ENCODE measurements at places on chromosomes 3 and 15.

DNA sequence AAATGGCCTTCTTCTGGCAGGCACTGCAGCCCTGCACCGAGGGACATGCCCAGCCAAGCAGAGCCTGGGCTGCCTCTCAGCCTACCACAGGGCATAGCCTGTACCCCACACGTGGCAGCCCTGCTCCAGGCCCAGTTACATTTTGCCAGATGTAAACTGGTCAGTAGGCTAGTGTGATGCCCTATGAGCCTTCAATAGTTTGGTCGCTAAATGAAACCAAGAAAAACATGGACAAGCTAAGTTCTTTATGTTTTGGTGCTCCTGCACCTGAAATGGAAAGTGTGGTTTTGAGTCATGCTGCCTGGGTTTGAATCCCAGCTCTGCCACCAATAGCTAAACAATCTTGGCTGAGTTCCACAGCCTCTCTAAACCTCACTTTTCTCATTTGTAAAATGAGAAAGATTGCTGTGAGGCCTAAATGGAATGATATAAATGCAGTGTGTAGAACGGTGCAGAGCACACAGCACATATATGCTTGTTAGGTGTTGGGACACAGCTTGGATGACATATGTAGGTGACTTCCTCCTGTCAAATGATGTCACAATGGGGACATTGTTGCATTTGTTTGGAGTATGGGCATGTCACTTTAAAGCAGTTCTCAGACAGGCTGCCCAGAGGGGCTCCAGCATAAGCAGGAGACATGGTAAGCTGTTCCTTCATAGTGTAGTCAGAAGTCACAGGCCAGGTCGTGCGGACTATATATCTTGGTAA, 57.4 kb downstream of the ZBTB38 start:
- DNase-seq: no peak

DNA sequence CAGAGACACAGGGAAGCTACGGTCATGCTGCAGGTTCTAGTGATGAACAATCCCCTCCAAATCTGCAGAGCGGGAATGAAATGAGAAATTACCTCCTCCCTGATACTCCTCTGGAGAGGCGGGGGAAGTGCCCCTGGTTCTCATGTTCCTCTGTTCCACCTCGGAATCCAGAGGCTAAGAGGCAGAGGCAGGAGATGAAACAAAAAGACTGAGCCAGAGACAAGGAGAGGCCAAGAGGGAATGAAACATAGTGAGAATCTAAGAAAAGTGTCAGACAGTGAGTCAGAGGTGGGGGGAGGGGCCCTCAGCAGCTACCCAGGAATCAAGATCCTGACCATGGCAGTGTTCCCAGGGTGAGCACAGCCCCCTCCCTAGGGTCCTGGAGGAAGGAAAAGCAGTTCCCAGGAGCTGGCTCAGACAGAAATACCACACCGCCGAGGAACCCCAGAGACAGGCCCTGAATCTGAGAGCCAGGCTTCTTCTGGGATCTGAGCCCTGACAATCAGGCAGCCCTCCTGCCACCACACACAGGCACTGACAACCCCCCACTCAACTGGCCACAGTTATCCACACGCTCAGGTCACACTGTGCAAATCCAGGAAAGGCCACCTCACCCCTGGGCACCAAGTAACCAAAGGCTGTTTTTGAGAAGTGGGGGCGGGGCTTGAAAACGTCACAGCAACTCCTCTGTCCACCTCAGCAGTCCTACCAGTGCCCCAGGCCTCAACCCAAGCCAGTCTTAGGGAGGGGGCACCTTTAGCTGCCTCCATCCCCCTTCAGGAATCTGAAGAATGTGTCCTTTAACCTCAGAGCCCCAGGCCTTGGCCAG, 2.4 kb downstream of the CSRNP1 start:
- peak; percentile 59 for DNase-seq

GRCh38 chr15:60648928-60649679, 170.2 kb upstream of the ICE2 start:
- no peak for DNase-seq

GRCh38 chr3:99731499-99731898, 86.2 kb upstream of the CMSS1 start:
- no peak for DNase-seq

DNA sequence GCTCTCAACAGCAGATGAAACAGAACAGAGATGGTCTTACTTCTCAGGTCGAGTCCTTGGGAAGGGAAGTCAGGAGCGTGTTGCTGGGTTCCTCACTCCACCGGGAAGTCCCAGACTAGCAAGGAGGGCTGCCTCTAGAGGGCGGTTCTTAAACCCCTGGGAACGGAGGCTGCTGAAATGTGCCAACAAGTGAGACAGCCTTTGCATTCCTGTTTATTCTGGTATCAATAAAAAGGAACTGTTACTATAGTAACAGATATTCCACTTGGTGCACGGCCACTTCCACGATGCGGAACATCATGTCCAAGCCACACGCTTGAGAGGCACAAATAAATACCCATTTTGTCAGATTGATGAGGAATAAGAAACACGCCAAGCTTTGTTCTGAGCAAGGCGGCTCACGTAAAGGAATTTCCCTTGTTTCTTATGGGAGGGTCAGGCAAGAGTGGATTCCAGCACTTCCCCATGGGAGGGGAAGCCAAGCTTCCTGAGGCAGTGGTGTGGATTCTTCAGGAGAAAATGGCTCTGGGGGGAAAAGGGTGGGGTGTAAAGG, at the start of gene FAM107A:
TSS of gene FAM107A (minus strand) at position 123 of the 553 bp plus-strand sequence. CDS start 7,531 bp downstream, outside the sequence.
- no peak for DNase-seq

DNA sequence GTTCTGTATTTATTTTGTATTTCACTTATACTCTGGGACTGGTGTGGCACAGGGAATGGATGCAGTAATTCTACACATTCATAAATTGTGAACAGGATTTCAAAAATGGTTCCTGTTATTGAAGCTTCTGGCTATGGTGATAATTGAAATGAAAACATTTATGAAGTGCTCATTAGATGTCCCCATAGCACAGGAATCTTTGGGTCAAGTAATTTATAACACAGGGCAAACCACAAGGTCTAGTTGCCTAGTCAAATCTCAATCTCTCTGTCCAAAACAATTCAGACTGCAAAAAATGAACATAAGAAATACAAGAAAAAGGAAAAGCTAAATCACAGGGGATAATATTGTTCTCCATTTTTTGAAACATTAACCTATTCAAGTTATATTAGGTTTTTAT, 117.5 kb upstream of the PTPRG start:
- DNase-seq: no peak

GRCh38 chr3:114739627-114740026, 407.5 kb downstream of the ZBTB20 start:
- DNase-seq: no peak

GRCh38 chr3:149129326-149130205, at the start of gene HPS3:
Gene HPS3 (plus strand): TSS chr3:149129638. CDS start chr3:149129724, 86 bp downstream.
- DNase-seq: peak; percentile 84

DNA sequence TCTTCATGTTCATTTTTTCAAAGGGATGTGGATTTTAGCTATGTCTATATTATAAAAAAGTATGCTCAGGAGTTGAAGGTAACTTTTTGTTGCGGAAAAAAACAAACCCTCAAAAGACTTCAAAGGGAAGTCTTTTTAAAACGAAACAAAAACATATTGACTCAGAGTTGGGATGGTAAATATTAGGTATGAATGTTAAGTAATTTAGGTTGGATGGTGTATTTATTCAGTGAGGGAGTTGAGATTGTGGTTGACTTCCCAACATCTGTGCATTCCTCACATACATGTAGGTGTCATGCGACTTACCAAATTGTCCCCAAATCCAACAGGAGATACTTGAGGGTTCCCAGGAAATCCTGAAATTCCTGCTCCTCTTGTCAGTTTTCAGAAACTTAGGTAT, 32.7 kb upstream of the PLSCR5 start:
- no peak for DNase-seq

- peak; percentile 48 for DNase-seq
These were observed 126.5 kb downstream of the FMN1 start for GRCh38 chr15:33068007-33068481.

DNA sequence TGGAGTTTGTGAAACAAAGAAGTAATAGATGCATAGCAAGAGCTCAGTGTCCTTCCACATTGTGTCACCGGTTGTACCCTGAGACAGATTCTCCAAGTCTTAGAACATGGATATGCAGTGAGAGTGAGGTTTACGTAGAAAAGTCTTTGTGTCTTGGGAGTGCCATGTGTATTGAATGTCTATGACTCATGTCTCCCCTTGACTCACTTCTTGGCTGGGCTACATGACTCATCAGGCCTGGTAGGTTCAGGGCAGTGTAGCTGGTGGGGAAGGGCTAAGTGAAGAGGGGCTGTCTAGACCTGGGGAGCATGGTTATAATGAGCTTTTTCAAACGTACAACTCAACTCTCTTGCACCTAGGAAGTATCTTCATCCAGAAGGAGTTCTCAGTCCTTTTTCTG, 167.4 kb downstream of the GAP43 start:
- no peak for DNase-seq

- no peak for DNase-seq
These were observed 77.7 kb upstream of the NUDT16 start for GRCh38 chr3:131303848-131304247.

DNA sequence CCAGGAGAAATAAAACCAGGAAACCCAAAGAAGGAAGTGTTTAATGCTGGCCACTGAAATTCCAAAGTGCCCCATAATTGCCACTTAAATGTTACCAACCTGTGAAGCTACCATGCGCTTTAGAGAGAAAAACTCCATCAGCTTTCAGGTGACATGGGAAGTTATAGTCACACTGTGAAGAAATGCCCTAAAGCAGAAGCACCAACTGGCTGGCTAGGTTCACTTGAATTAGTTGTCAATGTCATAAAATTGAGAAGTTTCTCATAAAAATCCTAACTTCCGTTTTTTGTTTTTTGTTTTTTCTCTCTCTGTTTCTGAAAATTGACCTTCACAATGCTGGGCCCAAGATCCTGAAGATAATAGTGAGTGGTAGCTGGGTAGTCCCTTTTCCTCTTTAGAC, 167.9 kb upstream of the CTNNB1 start:
- no peak for DNase-seq

DNA sequence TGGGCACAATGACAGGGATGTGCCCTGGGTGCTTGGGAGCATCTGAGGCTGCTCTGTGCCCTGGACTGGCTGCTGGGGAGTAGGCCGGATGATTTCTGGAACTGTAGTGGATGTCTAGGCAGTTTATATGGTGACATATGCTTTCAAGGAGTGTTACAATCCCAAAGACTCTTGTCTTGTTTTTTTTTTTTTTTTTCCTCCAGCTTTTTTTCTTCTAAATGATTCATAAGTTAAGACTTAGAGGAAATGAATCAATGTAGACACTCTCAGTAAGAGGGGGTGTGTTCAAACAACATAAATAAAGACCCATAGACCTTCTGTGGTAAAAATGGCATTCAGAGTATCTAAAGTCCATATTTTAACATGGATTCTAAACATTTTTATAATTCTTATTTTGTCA, 706.1 kb upstream of the GOLIM4 start:
- DNase-seq: no peak

GRCh38 chr3:23945663-23945912, 502 bp downstream of the NR1D2 start:
- DNase-seq: no peak

- no peak for DNase-seq
These were observed 45.6 kb downstream of the CDAN1 start for GRCh38 chr15:42691308-42691707.

DNA sequence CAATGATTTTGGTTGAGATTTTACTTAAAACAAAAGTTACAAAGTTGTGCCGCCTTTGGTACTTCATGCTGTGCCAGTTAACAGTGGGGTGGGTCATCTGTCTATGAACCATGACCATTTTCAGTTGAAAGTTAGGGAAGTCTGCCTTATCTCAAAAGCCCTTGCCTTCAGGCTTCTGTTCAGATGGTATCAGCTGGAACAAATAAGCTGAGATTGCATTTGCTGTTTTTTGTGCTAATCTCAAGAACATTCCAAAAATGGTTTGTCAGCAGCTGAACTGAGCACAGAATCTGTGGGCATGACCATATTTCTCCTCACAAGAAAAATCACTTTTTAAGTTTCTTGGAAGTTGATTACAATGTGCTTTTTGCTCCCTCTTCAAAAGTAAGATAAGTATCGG, 142.3 kb downstream of the IL5RA start:
- no peak for DNase-seq

GRCh38 chr15:42059661-42060476, 34.5 kb downstream of the PLA2G4D start:
- peak; percentile 43 for DNase-seq

- no peak for DNase-seq
These were observed 256.5 kb upstream of the NECTIN3 start for GRCh38 chr3:110815008-110815583.

DNA sequence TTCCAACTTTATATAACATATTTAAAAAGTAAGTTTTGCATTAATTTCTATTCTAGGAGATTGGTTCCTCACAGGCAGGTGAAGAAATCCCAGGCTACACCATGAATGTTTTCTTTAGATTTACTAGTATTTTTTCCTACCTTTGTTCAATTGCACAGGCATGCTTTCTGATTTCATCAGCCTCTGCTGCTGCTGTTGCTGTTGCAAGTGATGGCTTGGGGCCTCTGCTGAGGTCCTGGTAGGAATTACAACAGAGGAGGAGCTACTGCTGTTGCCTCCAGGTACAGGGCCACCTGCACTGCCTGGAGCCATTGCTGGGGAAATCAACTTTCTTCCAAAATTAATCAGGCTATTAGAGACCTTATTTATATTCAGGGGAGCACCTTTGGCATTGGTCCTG, 353.3 kb downstream of the PLCL2 start:
- no peak for DNase-seq

- DNase-seq: no peak
These were observed 57.0 kb upstream of the ZNF148 start for GRCh38 chr3:125431912-125432790.

GRCh38 chr15:40064231-40064894, 25.4 kb upstream of the SRP14 start:
- no peak for DNase-seq

DNA sequence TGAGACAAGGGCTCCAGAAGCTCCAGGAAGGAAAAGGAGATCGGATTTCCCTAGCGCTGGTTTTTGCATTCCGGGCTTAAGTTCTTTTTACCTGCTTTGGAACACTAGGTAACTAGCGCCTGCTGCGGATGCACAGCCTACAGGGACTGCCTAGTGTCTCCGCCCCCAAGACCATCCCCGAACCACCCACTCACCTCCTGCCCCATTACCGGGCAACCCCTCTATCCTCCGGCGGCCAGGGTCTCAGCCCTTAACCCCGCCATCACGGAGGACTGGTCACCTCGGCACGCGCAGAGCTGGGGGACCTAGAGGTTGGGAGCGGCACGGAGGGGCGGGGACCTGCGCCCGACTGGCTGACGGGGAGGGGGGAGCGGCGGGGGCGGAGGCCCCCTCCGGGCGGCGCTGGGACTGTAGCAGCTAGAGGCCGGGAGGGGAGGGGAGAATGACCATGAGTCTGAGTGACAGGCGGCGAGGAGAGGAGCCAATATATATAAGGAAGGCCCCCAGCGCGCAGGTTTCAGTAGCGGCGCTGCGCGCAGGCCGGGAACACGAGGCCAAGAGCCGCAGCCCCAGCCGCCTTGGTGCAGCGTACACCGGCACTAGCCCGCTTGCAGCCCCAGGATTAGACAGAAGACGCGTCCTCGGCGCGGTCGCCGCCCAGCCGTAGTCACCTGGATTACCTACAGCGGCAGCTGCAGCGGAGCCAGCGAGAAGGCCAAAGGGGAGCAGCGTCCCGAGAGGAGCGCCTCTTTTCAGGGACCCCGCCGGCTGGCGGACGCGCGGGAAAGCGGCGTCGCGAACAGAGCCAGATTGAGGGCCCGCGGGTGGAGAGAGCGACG, at the start of gene DLL4:
TSS of gene DLL4 (plus strand) at position 520 of the 839 bp plus-strand sequence. CDS start 329 bp downstream, outside the sequence.
- no peak for DNase-seq

GRCh38 chr3:169138849-169139420, 524.6 kb downstream of the MECOM start:
- no peak for DNase-seq

- DNase-seq: no peak
These were observed 3.5 kb downstream of the PFN2 start for GRCh38 chr3:149967086-149967685.
